ENCODE measurements at places on chromosomes 6 and 20.
A peak's percentile ranks its signal among the peaks of the same experiment; 100 is the strongest.

DNA sequence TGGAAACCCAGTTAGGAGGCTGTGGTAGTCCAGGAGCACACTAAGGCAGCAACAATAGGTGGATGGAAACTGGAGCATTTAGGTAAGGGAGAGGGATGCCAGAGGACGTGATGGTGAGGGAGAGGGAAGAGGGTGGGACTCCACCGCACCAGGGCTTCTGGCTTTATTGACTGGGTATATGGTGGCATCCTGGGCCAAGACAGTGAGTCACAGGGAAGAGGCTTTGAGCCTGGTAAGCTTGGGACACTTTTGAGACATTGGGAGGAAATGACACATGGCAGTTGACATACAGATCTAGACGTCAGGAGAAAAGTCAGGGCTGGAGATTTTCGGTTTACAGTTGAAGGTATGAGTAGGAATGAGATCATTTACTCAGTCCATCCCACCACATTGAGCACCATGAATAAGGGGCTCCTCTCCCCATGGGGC, 14.9 kb downstream of the NT5E start:
- peak; percentile 84 for DNase-seq

- DNase-seq: no peak
These were observed 80.8 kb upstream of the RBM24 start for GRCh38 chr6:17200395-17200794.

DNA sequence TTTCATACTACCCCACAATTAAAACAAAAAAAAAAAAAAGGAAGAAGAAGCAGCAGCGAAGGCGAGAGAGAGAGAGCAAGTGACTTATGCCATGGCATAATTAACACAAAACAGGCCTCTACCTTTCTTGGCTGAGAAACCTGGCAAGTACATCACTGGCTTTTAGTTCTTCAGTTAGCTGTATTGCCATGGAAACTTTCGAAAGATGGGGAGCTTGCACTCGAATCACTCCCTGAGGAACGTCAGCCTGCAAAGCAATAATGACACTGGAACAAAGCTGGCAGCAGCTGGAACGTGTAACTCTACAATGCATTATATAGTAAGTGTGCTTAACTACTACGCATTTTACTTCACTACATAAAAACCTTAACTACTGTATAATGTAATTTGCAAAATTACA, 126.1 kb downstream of the ARHGAP18 start:
- no peak for DNase-seq

DNA sequence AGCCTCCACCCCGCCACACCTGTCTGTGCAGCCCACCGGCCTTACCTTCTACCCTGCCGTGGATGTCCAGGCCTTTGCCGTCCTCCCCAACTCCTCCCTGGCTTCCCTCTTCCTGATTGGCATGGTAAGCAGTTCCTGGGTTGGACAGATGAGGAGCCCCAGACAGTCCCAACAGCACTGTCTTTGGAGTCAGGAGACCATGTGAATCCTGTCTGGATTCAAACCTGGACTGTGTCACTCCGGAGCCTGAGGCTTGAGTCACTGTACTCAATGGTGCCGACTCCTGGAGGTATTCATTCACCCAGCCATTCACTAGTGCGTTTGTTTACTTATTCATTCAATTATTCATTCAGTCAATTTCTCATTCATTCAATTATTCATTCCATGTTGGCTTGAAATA, 20.0 kb upstream of the LBP start:
- no peak for DNase-seq

DNA sequence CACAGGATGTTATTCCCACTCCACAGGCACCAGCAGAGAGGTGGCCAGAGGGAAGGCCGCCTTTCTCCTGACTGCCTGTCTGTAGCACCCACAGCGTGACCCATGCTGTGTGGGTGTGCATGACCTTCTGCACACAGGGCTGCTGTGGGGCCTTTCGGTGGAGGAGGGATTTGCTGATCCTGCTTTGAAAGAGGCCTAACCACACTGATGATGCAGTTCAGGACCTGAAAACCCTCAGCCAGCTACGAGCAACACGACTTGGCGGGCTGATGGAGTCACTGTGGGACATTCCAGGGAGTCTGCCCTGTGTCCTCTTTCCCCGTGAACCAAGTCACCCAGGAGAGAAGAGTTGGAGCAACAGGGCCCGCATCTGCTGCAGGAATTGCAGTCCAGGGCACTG, 49.1 kb downstream of the SYTL3 start:
- DNase-seq: peak; percentile 38

DNA sequence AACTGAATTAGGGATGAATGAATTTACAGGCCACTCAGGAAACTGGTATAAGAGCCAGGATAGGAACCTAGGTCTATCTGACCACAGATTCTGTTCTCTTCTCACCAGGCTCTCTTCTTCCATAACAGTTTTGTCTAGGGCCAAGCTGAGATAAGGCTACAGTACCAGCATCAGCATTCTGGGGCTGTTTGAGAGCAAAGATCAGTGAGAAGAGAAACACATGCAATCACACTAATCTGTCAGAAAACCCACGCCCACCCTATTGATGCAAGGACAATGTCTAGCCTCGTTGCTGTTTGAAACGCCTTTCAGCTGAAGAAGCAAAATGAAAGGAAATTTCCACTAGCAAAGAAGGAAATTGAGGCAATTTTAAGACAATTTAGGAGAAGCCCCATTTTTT, 137.7 kb downstream of the LCA5 start:
- no peak for DNase-seq

DNA sequence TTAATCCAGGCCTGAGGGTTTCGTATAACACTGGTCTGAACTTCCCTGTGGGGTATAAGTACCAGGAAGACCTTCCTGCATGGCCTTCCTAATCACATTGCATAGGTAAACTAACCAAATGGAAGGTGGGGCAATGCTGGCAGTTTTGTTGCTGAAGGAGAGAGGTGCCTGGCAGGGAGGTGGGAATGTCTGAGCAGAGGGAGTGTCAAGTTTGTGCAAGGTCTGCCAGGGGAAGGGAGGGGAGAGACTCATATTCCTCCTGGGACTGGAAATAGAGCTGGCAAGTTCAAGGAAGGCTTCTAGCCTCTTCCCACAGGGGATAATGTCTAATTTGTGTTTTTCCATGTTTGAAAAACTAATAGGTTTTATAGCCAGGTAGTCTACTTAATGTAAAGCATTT, 70.6 kb downstream of the HDDC2 start:
- no peak for DNase-seq

DNA sequence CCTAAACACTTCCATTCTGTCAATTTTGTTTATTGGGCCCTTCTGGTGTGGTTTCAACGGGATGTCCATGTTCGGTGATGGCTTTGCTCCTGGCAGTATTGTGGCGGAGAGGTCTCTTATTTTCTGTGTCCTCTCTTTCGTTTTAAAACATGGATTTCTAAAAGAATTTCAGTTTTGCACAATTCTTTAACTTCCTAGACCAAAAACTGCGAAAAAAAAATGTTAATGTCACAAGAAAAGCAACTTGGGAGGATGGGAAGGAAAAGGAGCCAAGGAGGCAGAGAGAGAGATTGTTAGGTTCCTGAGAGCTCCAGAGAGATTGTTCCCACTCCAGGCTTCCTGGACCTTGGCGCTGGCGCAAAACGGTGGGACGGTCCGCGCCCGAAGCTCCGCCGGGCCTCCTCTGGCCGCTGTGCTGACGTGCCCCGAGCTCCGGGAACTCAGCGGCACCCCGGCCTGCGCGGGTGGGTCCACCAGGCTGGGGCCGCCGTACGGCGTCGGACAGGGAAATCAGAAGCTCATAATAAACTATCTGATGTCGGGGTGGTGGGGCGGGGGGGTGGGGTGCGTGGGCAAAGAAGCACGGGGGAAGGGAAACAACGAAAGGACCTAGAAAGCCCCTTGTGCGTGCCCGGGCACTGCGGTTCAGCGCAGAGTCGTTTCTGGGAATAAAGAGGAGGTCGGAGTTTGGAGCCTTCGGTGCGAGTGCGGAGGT, 951 bp upstream of the OLIG3 start:
- DNase-seq: no peak

DNA sequence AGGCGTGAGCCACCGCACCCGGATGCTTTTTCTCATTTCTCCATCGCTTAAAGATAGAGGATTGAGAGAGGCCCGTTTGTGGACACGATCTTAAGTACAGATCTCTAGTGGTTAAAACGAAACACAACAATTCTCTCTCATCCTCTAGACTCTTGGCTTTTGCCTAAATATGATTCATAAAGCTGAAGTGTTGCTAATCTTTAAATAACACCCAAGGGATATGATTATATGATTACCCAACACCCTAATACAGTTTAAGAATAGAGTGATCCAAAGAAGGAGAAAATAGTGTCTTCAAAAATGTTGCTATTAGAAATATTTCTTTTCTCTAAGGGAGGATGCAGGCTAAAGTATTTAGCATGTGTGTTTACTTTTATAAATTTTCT, 50.4 kb downstream of the MTHFD1L start:
- DNase-seq: peak; percentile 62

DNA sequence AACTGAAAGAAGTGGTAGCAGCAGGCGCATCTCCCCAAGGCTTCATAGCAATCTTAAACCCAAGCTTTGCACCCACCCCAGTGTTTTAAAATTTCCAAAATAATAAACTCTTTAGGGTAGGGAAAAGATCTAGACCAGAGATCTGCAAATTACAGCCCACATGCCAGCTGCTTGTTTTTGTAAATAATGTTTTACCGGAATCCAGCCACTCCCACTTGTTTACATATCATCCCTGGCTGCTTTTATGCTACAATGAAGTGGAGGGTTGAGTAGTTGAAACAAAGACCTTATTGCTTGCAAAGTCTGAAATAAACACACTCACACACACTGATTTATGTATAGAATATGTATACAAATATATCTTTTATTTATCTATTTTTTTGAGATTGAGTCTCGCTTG, 30.0 kb downstream of the SLX4IP start:
- no peak for DNase-seq

- no peak for DNase-seq
These were observed 173.2 kb upstream of the EYA4 start for GRCh38 chr6:133067960-133068359.

DNA sequence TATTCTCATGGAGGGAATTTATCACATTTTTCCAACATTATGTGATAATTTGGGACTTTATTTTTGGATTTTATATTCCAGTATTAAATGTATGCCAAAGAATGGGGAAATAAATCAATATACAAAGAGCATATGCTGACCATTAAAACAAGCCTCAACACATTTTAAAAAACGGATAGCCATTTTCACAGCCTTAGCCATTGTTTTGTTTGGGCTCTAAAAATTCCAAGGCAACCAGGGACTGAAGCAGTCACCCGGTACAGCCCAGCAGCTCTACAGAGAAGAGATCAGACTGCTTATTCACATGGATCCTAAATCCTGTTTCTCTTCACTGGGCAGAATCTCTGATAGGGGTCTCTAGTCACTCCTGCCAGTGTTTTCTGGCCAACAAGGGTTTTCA, 150.2 kb upstream of the OGFRL1 start:
- DNase-seq: no peak

DNA sequence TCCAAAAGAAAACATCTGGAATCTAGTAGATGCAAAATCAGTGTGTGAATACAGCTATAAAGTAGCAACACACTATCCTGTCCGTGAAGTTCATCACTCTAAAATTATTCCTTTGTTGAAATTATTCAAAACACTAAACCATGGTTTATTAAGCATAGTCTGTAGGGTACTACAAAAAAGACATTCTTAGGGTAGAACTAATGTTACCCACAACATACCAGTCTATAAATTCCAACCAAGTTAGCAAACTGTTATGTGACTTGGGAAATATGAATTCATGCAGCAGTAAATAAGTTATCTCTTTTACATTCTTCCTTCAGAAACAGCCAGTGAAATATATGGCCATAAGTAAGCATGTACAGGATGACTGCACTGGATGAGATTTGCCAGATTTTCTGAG, 580.3 kb upstream of the ADGRB3 start:
- DNase-seq: peak; percentile 33

DNA sequence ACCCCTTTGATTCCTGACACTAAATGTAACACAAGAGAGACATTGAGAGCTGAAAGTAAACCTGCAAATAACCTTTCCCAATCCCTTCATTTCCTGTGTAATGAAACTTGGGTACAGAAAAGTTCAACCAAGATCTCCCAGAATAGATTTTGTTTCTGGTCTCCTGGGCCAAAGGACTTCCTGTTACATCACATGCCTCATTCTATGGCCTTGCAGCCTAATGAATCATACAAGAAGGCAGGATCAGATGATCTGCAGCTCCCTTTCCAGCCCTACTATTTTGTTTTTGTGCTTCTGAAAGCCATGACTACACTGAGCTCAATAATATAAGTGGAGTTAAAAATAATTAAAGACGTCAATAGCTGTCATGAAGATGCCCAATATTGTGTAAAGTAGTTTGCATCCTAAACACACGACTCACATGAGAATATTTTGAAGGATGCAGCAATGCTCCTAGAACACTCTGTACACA, 73.4 kb upstream of the NOX3 start:
- DNase-seq: peak; percentile 98

DNA sequence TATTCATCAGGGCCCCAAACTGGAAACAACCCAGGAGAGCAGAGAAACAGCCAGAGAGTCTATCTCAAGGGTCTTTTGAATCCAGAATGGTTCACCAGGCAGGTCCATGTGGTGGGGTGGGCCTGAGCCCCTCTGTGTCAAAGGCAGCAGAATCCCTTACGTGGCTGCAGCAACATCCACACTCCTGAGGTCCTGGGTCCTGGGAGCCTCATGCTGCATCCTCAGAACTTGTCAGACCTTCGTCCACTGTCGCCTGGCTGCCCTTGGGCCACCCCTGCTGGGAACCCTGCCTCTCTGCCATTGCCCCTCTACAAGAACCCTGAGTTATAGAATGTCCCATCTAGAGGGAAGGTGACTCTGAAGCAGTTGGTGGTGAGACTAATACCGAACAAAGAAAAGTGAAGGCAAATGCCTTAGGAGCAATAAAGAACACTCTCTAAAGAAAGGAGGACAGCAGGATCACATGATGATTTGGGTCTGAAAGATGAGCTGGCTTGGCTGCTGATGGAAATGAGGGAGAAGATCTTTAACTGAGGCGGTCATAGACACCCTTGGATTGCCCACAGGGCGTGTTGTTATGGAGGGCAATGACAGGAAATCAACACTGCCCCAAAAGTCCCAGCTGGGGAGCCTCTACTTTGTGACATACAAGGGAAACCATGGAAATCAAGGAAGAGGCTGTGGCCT, 161.2 kb downstream of the SYNDIG1 start:
- DNase-seq: no peak

DNA sequence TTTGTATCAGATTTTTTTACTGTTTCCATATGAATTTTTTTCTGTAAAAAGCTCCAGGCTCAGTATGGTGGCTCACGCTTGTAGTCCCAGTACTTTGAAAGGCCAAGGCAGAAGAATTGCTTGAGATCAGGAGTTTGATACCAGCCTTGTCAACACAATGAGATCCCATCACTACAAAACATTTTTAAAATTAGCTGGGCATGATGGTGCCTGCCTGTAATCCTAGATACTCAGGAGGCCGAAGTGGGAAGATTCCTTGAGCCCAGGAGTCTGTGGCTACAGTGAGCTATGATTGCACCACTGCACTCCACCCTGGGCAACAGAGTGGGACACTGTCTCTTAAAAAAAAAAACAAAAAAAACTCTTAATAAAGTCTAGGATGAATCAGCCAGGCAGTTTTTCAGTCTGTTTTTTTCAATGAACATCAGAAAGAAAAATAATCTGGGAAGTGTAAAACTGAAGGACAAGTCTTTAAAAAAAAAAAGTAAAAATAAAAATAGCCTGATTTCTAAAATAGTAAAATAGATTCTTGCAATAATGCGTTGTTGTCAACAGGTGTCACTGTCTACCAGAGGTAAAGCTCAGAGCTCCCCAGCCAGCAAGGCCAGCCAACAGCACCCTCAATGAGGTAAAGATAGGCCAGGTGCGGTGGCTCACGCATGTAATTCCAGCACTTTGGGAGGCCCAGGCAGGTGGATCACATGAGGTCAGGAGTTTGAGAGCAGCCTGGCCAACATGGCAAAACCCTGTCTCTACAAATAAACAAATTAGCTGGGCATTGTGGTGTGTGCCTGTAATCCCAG, 9.3 kb upstream of the ATG5 start:
- DNase-seq: peak; percentile 47

GRCh38 chr20:46893877-46894578, 615 bp upstream of the EYA2 start:
- no peak for DNase-seq
